Fibroblast of skin of left biceps (primary cell): ENCODE measurements at places on chromosomes 12 and 14.

GRCh38 chr14:55568618-55569017, 11.4 kb upstream of the KTN1 start:
- no peak for DNase-seq

DNA sequence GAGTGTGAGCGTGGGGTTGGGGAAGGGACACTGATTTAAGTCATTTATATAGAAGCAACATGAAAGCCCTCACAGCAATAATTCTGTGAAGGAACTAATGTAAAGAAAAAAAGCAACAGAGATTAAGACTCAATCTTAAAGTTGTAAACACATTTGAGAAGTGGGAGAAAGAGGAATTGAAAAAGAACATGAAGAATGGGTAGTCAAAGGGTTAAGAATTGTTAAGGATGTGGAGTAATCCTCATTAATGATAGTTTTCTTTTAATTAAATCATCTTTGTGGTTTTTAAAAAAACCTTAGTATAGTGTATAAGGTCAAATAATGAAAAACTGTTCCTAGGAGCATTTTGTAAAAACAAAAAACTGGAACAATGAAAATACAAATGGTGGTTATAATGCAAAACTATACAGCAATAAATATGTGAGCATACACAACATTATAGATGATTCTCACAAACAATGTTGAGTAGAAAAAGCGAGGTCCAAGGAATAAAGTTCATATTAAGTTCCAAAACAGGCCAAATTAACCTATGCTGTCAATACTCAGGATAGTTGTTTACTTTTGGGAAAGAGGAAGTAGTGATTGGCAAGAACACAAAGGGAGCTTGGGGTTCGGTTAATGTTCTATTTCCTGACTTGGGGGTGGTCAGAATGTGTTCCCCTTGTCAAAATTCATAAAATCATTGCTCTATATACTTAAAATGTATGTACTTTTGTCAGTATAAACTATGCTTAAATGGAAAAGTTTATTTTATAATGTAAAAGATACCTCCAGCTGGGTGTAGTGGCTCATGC, 120.4 kb upstream of the ATF7IP start:
- no peak for DNase-seq

DNA sequence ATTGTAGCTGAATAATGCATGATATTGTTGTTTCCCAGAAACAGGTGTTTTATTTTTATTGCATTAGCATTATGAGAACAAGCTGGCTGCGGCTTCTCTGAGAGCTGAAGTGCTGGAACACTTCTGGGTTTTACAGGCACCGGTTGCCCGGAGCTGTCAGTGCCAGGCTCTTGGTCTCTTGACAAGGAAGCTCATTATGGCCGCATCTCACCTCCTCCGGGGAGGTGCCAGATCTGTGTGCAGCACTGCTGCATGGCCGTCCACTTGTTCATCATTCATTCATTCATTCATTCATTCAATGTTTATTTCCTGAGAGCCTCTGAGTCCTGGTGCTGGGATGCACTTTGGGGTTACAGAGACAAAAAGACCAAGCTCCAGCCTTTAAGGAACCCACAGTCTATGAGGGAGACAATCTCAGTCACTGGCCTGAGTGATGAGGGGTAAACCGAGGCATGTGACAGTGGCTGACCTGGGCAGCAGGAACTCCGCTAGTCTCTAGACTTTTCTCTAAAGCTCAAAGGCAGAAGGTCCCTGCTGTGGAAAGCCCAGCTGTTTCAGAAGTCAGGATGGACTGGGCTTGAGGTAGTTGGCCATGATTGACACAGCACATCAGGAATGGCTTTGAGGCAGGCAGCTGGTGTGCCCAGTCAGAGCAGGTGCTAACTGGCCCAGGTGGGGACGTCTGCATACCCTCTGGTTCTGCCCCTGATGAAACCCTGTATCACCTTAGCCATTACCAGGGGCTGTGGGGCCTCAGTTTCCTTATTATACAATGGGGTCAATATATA, 181.0 kb downstream of the ADGRD1 start:
- no peak for DNase-seq

GRCh38 chr12:63845726-63846125, 1.2 kb downstream of the SRGAP1 start:
- no peak for DNase-seq

GRCh38 chr12:2335916-2336315, 283.1 kb downstream of the CACNA1C start:
- no peak for DNase-seq

GRCh38 chr14:72714871-72715214, 179.1 kb downstream of the DPF3 start:
- DNase-seq = no peak

DNA sequence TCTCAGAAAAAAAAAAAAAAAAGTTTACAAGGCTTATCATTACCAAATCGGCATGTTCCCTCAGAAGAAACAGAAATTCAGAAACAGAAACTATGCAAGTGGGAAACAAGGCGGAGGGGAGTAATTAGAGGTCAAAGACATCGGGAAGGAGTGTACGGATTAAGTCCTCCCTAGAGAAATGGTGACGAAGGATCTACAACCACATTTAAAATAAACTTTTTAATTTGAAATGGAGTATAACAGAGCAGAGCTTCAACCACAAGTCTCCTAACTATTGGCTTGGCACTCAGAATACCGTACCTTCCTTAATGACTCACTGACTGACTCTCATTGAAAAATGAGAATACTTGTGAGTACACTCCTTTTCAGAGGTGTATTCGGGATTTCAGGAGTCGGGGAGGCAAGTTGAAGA, 908 bp downstream of the ENTPD5 start:
- no peak for DNase-seq

DNA sequence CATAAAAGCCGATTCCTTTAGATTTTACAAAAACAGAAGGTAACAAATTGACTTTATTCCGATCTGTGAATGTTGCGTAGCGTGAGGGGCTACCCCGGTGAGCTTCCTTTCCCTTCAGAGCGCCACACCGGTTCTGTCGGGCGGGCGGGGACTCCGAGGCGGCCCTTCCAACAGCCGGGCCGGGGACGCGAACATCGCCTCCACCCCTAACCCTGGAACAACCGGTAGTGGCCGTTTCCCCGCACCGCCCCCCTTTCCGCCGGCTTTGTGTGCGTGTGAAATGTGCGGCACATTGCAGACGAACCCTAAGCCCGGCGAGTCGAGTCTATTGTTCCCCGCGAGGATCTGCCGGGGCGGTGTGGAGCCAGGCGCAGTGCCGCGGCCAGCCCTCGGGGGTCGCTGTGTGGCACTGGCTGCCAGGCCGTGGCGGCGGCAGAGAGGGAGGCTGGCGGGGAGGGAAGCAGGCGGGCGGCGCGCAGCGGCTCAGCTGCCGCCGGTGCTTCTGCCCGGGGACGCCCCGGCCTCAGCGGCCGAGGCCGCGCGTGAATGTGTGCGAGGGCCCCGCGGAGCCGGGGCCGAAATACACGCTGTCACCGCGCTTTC, 775 bp upstream of the ARID2 start:
- peak; percentile 94 for DNase-seq

GRCh38 chr12:18546399-18546798, 191.4 kb downstream of the PLCZ1 start:
- no peak for DNase-seq

GRCh38 chr12:69480698-69481097, 10.5 kb downstream of the FRS2 start:
- DNase-seq = no peak
